ENCODE measurements at places on chromosomes 2 and 18.

GRCh38 chr2:69592511-69592910 lies 51.0 kb downstream of the AAK1 start:
- no peak for DNase-seq

DNA sequence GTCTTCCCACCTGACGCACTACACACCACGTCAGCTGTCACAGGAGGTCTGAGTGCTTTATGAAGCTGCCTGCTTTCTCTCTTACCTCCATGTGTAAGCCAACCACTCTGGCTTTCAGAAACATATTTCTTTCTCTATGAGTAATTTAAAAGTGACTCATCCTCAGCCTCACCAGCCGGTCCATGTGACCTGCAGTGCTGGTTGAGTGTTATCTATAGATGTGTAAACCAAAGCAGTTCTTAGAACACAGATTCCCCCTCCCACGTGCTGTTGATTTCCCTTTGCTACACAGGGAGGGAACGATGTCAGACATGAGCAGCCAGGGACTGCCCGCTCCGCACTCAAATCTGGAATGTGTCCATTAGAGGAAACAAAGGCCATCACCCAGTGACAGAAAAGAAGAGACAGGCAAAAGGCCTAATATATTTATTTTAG lies 157.8 kb downstream of the BCL2 start:
- peak; percentile 64 for DNase-seq

DNA sequence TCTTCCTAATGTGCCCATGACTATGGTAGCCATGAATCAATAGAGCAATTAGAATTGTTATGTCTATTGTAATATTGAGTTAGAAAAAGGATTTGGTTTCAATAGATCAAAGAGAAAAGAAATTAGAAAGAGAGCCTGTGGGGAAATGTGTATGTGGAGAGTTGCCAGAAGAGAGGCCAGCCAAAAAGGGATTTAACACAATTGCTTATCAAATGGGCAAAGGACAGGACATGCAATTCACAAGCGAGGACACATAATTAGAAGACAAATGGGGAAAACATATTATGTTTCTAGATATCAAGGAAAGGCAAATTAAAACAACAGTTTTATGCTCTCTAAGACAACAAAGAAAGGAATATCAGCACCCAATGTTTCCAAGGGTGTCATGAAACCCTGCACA lies 403.2 kb upstream of the KLHL29 start:
- DNase-seq, result no peak

DNA sequence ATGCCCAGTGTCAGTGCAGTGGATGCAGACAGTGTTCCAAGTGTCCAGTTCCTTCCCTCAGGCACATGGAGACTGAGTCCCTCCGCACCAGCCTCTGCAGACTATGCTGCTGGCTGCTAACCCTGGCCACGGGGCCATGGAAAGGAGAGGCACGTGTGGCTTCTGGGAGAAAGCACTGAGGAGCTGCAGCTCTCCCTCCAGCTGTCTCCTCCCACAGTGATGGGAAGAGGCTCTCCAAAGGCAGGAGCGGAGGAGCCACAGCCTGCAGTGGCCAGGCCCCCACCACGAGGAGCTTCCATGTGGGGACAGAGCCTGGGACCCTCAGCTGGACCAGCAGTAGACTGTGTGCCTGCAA lies 141.1 kb downstream of the NDUFA10 start:
- no peak for DNase-seq

DNA sequence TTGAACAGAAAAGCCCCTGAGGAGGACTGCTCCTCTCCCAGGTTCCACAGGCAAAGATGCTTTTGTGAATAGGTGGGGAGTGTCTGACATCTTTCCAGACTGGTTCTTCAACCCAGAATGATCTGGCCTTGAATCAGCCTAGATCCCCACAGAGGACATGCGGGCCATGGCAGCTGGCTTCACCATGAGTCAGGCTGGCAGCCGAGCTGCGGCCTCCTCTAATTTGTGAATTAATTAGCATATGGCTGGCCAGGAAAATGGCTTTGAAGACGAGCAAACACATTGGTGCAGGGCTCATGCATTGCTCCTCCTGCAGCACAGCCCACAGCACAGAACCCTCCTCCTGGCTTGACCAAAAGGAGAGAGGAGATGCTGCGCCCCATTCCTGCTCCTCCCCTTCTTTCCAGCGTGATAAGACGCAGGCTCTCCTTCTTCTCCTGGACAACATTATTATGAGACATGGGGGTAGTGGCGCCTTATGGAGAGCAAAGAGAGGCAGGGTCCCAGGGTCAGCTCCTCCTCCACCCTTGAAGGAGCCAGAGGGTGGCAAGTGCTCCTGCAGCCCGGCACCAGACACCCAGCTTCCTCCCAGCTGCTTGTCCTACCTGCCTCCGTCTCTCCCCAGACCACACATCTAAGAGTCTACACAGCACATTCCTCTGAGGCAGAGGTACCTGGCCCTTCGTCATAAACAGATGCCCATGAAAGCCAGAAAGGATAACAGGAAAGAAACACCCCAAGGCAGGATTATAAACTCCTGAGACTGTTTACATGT lies 66.7 kb downstream of the EDAR start:
- no peak for DNase-seq

DNA sequence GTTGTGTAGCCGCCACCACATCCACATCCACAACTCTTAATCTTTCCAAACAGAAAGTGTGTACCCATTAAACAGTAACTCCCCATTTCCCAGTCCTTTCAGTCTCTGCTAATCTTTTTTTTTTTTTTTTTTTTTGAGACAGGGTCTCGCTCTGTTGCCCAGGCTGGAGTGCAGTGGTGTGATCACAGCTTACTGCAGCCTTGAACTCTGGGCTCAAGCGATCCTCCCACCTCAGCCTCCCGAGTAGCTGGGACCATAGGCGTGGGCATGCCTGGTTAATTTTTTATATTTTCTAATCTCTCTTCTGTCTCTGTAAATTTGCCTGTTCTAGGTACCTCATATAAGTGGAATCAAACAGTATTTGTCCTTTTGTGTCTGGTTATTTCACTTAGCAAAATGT lies 3.6 kb downstream of the EIF2AK2 start:
- no peak for DNase-seq

DNA sequence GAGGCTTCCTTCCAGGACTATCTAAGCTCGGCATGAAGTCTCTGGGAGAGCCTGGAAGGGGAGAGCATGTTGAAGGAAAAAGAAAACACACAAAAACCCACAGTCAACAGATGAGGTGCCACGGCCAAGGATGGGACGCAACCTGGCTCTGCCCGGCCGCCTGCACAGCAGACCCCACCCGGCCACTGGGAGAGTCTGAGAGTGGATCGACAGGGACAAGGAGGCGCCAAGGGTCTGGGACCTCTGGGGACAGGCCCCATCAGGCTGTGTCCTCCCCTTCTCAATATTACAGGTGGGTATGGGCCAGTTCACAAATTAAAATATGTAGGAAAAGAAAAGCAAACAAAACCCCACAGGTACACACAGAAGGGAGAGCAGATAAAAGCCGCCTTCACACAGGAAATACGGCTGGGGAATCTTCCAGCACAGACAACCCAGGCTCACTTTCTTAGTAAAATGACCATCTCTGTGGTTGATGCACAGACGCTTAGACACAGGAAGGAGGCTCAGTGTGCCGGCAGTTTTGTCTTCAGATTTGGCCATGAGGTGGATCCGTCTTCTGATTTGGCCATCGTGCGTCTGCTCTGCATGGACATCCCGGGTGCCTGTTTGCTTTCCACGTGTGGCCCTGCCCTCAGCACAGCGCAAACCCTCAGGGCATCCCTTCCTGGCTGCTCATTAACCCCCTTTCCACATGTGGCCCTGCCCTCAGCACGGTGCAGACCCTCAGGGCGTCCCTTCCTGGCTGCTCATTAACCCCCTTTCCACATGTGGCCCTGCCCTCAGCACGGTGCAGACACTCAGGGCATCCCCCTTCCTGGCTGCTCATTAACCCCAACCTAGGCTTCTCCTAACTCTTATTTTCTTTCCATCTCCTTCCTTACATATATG lies 138.4 kb downstream of the EIPR1 start:
- DNase-seq, result no peak
